RCC 7860 (cell line): ENCODE measurements at places on chromosomes 13 and 19.

- DNase-seq, result peak; percentile 15
These were observed at the start of gene HCST for GRCh38 chr19:35901854-35902661. Gene HCST (plus strand): TSS chr19:35902529. CDS start chr19:35902594, 65 bp downstream.

DNA sequence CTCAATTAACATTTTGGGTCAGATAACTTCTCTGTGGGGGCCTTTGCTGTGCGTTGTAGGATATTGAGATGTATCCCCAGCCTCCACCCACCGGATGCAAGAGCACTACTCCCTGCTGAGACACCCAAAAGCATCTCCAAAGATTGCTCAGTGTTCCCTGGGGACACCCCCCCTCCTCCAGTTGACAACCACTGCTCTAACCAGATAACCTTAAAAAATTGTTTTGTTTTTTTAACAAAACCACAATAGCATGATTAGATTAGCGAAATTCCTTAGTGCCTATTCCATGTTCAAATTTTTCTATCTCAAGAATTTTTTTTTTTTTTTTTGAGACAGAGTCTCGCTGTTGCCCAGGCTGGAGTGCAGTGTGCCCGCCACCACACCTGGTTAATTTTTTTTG is 2.6 kb upstream of the EPN1 start:
- DNase-seq, result no peak

DNA sequence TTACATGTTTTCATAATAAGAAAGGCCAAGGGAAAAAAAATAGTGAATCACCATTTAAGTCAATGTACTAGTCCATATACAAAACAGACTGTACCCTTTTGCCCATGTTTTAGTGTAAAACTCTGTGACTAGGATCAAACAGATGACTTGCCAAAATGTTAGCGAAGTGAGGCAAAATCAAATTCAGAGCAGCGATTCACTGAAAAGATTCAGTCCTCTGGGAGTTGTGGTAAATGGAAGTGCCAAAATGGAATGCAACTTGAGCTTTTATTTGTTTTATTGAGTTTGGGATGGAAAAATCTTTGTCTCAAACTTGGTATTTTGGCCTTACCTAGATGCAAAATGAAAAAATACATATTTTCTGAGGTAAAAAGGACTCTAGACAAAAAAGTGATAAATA is 9.1 kb downstream of the CDADC1 start:
- no peak for DNase-seq

DNA sequence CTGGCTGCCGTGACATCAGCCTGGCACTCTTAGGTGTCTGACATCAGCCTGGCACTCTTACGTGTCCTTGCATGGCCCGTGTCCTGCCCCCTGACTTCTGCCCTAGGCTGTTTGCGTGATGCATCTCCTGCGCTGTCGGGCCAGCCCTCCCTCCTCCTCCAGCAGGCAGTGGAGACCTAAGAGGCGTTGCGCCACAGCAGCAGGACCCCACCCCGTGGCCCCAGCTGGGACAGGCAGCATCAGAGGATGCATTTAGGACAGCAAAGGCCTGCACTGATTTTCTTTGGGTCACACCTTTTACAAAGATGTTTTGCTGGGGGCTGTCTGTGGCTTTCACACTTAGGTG is 65.3 kb downstream of the GPR12 start:
- no peak for DNase-seq

GRCh38 chr13:108313382-108313781 is 43.9 kb downstream of the TNFSF13B start:
- DNase-seq, result no peak

DNA sequence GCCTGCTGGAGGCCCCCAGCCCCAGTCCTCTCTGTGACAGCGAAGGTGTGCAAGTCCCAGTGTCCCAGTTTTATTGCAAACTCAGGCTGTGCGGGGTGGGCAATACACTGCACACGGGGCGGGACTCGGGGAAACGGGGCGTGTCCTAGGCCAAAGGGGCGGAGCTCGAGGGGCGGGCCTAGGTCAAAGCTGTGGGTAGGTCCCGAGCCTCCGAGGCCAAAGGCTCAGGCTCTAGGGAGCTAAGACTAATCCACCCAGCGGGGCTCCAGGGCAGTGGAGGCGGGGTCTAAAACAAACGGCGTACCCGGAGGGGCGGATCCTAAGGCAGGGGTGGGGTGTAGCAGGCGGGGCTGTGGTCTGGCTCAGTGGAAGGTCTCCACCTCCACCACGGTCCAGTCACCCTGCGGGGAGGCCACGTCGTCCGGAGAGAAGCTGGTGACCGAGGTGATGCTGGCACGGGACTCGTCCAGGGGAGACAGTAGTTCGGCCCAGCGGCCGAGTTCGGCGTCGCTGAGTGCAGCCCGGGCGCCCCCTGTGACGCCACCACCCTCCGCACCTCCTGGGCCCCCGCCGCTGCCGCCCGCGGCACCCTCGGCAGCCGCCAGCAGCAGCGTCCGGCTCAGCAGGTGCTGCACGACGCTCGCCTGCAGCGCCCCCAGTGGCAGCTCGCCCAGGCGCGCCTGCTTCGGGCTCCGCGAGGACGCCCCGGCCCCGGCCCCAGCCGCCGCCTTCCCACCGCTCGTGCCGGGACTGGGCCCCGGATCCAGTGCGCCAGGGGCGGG is 5.3 kb downstream of the PRR36 start:
- peak; percentile 61 for DNase-seq

- DNase-seq, result no peak
These were observed 5.4 kb upstream of the JSRP1 start for GRCh38 chr19:2261438-2262172.

- DNase-seq, result no peak
These were observed 15.5 kb downstream of the ATP8B3 start for GRCh38 chr19:1796395-1797142.

- no peak for DNase-seq
These were observed 109.6 kb upstream of the SERP2 start for GRCh38 chr13:44263751-44264620.

- no peak for DNase-seq
These were observed 958.4 kb upstream of the SLC10A2 start for GRCh38 chr13:104024416-104025170.

- no peak for DNase-seq
These were observed 5.2 kb downstream of the CEACAM4 start for GRCh38 chr19:41621654-41622053.

DNA sequence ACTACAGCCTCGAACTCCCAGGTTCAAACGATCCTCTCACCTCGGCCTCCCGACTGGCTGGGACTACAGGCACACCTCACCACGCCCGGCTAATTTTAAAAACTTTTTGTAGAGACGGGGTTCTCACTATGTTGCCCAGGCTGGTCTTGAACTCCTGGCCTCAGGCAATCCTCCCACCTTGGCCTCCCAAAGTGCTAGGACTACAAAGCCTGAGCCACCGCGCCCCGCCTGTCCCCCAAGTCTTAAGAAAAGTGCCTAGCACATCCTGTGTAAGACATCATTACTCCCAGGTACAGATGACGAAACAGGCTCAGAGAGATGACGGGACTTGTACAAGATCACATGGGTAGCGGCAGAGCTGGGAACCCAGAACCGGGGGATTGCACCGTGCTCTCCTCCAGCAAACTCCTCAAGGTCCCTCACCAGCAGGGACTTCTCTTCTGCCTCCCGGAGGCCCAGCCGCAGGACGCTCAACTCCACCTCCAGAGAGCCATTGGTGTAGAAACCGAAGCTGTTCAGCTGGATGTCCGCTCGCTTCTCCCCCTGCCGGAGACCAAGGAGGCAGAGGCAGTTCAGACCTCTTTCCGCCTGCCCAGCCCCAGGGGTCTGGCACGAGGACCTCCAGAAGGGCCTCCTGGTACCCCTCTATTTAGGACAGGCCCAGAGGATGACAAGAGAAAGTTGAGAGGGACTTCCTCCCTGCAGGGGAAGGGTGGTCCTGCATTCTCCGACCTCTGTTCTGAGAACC is 1.0 kb downstream of the GPR108 start:
- peak; percentile 81 for DNase-seq
